Parietal lobe (tissue), 2 donors: ENCODE measurements at places on chromosomes 12 and 14. TPM values are rescaled to one million over a fixed set of nuclear protein-coding genes. Genes with fewer than 3 reads are reported as not detected.

Gene OR11H7
- not detected for total RNA-seq

Gene KRT75
- not detected for total RNA-seq

Gene ALG10B
- total RNA-seq, result 13.8 TPM

Gene PTPN21
- total RNA-seq, result 12.8 TPM

Gene NFE2
- total RNA-seq, result 0.63 TPM

Gene LRFN5
- 80.1 TPM for total RNA-seq

Gene GNG2
- total RNA-seq, result 342 TPM

Gene DNAAF2
- total RNA-seq, result 13.1 TPM

Gene METTL1
- total RNA-seq, result 2.8 TPM

Gene SYCP3
- total RNA-seq, result 1.3 TPM

Gene ADAM21
- not detected for total RNA-seq

Gene ASCL1
- 15.0 TPM for total RNA-seq

Gene DYNLL1
- total RNA-seq, result 231 TPM

Gene NAA25
- total RNA-seq, result 67.6 TPM

Gene AICDA
- not detected for total RNA-seq

Gene RASSF8
- 21.6 TPM for total RNA-seq

Gene KRT80
- total RNA-seq, result not detected

Gene SLCO1B1
- total RNA-seq, result not detected

Gene CLECL1
- not detected for total RNA-seq

Gene KLHL33
- under 0.01 TPM for total RNA-seq

Gene TAS2R7
- total RNA-seq, result 0.94 TPM

Gene TEX52
- not detected for total RNA-seq

Gene XPOT
- total RNA-seq, result 62.6 TPM

Gene TESPA1
- total RNA-seq, result not detected

Gene PLEKHA5
- 141 TPM for total RNA-seq

Gene EFS
- total RNA-seq, result 24.1 TPM
